ENCODE measurements at places on chromosomes 2 and 18.
A peak's percentile ranks its signal among the peaks of the same experiment; 100 is the strongest.

DNA sequence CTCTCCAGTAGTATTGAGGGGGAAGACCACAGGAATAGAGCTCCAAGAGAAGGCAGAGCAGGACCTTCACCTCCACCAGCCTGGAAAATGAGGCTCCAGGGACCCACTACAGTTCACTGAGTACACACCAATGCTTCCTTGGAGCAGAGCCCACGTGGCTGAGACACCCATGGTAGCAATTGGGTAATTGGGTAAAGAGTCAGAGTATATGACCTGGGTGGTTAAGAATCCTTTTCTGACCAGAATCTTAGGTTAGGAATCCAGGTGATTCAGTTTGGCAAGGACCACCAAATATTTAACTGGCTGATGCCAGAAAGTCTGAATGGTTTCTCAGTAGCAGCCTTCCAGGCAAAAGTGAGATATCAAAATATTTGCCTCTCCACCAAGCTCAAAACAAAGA, 107.7 kb downstream of the MDH1 start:
- DNase-seq, result no peak

- no peak for DNase-seq
Observed at GRCh38 chr18:79583426-79583825, 96.2 kb upstream of the CTDP1 start.

DNA sequence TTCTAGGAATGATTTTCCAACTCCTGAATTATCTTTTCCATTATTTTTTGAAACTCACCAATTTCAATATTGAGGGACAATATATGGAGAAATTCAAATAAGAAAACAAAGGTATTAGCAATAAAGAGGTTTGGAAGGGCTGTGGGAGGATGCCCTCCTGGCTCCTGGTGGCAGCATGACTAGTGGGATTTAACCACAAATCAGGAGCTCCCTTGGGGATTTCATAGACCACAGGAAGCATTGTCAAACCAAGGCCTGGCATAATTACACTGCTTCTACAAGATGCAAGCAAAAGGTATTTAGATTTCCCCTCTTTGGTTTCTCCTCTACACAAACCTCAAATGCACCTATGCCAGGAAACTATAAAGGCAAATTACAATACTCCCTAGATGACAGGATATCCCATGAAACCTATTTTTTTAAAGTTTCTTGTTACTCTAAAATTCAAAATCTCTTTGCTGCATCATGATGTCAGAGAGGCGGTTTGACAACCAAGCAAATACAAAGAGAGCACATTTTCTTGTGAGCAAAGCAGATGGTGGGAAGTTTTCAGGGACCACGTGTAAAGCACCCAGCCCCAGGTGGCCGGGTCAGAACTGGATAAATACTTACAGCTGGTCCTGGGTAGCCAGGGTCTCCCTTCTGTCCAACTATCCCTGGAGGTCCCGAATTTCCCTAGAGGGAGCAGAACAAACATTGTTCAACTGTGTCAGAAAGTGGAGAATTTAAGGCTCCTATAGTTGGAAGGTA, 67.9 kb downstream of the COL6A3 start:
- no peak for DNase-seq

GRCh38 chr2:166375736-166376487, at the start of gene SCN9A:
Gene SCN9A, minus strand, starts transcription at chr2:166375944. Its CDS starts 64,188 bp downstream, at chr2:166311756.
- DNase-seq, result peak; percentile 3

DNA sequence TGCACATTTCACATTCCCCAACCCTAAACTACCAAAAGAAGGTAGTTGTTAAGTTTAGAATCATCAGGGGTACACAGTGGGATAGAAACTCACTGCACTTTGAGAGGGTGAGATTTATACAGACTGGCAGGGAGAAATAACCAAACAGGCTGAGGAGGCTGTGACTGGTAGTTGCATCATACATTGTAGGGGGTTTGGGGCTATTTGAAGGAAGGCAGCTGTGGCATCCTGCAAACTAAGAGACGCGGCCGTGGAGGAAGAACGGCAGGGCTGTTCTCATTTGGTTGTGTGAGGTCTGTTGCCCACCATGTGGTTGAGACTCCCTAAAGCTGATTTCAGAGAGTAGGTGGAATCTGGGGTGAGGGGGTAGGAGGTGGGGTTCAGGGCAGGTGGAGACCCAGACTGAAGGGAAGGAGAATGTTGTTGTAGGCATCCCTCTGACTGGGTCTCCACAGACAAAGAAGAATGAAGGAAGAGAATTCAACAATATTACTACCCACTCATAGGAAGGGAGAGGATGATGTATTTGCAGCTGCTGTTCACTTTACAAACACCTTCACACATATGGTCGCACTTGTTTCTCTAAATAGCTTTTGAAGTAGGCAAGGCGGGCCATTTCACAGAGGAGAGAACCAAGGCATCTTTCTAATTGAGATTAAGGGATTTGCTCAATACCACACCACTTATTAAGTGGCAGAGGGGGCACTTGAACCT, 170.9 kb upstream of the SIX2 start:
- DNase-seq, result no peak

DNA sequence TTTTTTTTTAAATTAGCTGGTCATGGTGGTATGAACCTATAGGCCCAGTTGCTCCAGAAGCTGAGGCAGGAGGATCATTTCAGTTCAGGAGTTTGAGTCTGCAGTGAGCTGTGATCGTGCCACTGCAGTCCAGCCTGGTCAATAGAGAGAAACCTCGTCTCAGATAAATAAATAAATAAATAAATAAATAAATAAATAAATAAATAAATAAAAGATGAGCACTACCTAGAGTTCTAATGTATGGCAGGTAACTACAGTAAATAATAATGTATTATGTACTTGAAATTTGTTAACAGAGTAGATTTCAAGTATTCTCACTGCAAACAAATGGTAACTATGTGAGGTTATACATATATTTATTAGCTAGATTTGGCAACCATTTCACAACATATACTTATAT, 697.9 kb upstream of the ID2 start:
- DNase-seq, result no peak

DNA sequence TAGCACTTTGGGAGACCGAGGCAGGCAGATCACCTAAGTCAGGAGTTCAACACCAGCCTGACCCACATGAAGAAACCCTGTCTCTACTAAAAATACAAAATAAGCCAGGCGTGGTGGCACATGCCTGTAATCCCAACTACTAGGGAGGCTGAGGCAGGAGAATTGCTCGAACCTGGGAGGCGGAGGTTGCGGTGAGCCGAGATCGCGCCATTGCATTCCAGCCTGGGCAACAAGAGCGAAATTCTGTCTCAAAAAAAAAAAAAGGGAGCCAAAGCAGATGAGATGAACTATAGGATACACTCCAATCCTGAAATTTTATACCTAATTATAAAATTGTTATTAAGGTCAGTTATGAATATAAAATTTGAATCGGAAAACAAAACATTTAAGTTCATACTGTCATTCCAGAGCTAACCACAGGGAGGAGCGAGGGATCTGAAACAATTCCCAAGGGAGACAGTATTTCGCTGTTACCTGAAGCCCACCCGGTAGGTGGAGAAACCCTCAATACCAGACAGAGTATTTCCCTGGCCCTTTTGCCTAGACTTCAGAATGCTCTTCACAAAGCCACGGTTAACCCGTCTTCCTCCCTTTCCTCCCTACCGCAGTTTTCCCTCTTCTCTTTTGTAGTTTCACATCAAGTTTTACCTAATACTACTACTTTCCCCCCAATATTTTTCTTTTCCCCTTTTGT, 1.4 kb downstream of the PPM1G start:
- no peak for DNase-seq

- DNase-seq, result no peak
Observed at GRCh38 chr2:118645876-118646275, 201.6 kb downstream of the EN1 start.

DNA sequence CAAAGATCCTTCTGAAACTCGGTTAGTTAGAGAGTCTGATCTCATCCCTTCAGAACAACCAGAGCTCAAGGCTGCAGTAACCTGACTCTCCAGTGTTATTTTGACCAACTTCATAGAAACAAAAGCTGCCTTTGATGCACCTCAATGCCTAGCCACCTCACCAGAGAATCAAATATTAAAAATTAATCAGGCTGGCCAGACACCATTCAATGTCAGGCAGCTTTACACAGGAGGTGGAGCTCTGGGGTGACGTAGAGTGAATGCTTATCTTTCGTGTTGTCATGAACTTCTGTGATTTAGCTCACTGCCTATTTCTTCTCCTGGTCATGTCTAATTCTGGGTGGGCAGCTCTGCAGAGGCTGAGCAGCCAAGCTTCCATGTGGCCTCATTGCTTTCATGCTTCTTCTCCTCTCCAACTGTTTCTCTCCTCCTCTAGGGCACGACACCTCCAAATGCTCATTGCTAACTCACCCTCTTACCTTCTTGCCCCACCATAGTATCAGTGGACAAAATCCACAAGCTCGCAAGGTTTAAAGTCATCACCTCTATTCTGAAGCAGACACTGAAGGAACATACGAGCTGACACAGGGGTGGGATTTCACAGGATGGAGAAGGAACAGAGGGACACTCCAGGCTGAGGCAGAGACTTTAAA, 39.4 kb downstream of the AAK1 start:
- no peak for DNase-seq

GRCh38 chr2:136139631-136140030, 21.7 kb upstream of the CXCR4 start:
- no peak for DNase-seq

DNA sequence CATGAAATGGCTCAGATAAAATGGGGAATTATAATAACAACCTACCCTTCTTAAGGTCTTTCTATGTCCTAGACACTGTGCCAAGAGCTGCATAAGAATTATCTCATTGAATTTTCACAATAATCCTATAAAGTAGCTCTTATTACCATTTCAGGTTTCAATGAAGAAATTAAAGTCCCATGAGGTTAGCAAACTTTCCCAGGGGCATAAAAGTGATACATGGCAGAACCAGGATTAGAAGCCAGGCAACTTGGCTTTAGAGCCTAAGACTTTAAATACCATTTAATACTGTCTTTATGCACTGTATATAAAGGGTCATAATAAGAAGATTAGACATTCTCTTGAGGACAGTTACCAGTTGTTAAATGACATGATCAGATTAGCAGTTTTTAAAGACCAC, 130.1 kb downstream of the GCA start:
- DNase-seq, result no peak

DNA sequence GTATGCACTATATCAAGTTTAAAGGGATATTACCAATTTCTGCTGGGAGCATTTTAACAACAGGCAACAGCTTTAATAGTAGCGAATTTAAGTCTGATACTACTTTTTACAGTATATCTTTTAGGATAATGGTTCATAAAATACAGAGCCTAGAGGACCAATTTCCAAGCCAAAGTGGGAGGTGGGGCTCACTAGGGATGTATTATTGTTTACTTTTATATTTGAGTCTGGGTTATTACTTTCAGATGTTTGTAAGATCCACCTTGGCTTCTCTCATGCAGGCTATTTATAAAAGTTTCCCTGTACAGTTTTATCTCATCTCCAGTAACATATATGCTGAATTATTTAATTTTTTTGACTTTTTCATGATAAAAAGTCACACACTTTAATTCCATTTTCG, 242.0 kb downstream of the CMPK2 start:
- DNase-seq, result no peak

- DNase-seq, result no peak
Observed at GRCh38 chr2:174048243-174048642, 83.1 kb upstream of the SP3 start.

- DNase-seq, result no peak
Observed at GRCh38 chr18:77461062-77461688, 211.5 kb downstream of the GALR1 start.

- DNase-seq, result no peak
Observed at GRCh38 chr18:13241893-13242175, 23.3 kb downstream of the LDLRAD4 start.

DNA sequence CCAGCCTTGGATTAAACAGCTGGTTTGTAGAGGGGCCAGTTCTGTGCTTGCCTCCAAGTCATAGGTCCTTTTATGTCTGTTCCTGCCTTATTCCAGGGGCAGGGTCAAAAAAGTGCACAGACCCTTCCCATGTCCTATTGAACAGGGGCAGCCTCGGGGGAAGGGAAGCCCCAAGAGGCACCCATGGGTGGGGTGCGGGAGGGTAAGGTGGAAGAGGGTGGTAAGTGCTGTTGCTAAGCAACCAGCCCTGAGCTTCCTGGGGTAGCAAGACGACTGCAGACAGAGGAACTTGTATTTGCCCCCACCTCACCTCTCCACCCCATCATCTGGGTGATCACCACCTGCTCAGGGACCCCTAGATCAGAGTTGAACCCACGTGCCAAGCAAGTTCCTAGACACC, 7.7 kb downstream of the DNMT3A start:
- no peak for DNase-seq

DNA sequence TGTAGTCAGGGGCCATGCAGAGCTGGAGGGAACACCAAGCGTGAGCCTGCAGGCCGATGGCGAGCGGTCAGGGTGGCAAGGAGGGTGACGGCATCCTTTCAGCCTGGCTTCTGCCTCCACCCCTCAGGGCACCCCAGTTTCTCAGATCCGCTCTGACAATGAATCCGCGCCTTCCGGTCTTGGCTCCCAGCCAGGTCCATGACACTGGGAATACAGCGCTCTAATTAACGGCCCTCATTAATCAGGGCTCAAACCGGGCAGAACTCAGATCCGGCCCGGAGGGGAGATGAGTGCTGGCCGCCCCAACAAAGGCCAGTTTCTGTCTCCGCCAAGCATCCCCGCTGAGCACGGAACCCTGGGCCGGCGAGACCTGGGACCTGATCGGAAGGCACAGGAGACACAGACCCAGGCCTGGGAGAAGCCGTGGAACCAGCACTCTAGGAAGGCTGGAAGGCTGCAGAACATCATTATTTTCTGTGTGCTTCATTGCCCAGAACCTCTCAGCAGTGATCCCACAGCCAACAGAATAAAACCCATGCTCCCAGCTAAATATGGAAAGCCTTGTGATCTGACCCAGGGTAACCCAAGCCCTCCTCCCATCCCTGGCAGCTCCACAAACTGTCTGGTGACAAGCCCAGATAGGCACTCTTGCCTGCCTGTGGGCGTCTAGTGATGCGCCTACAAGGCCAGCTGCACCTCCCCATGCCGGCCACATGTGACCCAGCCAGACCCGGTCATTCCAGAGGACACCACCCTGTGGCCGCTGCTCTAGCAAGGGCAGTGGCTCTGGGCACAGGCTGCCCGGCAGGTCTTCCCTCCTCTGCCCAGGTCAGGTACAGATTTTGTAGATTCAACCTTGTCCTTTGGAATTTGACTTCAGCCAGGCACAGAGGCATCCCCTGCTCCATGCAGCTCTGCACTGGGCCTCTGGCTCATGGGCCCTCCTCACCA, 438.7 kb upstream of the MYT1L start:
- no peak for DNase-seq

DNA sequence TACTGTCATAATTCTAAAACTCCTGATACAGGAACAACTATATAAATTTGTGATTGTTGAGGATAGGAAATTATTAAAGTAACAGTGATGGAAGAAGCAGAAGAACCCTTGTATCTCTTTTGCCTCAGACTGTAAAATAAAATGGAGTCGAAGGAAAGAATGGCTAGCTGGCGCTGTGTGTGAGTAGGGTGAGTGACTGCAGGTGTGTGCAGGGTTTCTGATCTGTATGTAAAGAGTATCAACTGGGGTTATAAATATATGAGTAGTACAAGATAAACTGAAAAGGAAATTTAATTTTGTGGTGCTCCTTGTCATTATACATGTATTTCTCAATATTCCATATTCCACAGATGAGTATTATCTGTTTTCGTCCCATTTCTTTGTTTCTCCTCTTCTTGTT, 15.2 kb downstream of the POLI start:
- DNase-seq, result no peak

GRCh38 chr2:173132531-173132930, 56.9 kb downstream of the MAP3K20 start:
- no peak for DNase-seq

GRCh38 chr2:229179628-229180027, 91.5 kb downstream of the PID1 start:
- DNase-seq, result no peak

Measured in stimulated activated CD4-positive, alpha-beta T cell treated with anti-CD3 and anti-CD28 coated beads, Interleukin-15, amount 100 ng/mL, for 1 hour (primary cell).